ENCODE measurements at places on chromosomes 6 and 20. TPM values are rescaled to one million over a fixed set of nuclear protein-coding genes. Genes with fewer than 3 reads are reported as not detected.

Gene SAPCD1
- total RNA-seq = not detected

Gene CD93
- 533 TPM for total RNA-seq

Gene SIM1
- total RNA-seq = under 0.01 TPM

Gene CSE1L
- 121 TPM for total RNA-seq

Gene CFAP61
- total RNA-seq = not detected

Gene TRIM31
- not detected for total RNA-seq

Gene SLC17A2
- not detected for total RNA-seq

Gene NT5E
- total RNA-seq = 239 TPM

Gene MARCKS
- 150 TPM for total RNA-seq

Gene DCDC2
- total RNA-seq = 0.15 TPM

Gene GNAS-AS1
- 0.15 TPM for total RNA-seq

Gene SLC26A8
- total RNA-seq = not detected

Gene MAN1A1
- total RNA-seq = 13.3 TPM

Gene HAO1
- total RNA-seq = not detected

Gene TREML1
- not detected for total RNA-seq

Gene BCL2L1
- total RNA-seq = 62.3 TPM

Gene CD2AP
- total RNA-seq = 33.5 TPM

Gene FLRT3
- total RNA-seq = under 0.01 TPM

Gene EEF1A2
- total RNA-seq = 3.6 TPM

Gene TASP1
- total RNA-seq = 10.9 TPM

Gene ARMH2
- not detected for total RNA-seq

Gene CNR1
- total RNA-seq = not detected

Gene SPATS1
- total RNA-seq = not detected

Gene TRAPPC3L
- total RNA-seq = under 0.01 TPM

Gene BPIFA1
- total RNA-seq = not detected

Gene LGSN
- not detected for total RNA-seq

Gene PSORS1C2
- not detected for total RNA-seq

Gene HSPA1A
- 61.9 TPM for total RNA-seq

Gene SMOC2
- total RNA-seq = not detected

Gene SGK2
- total RNA-seq = not detected

Gene TEAD3
- total RNA-seq = 0.61 TPM

Gene ELOVL2
- not detected for total RNA-seq

Gene MYCT1
- 133 TPM for total RNA-seq

Gene FRS3
- total RNA-seq = 0.32 TPM

Gene CTCFL
- total RNA-seq = not detected

Gene LPA
- total RNA-seq = not detected

Gene NKAIN4
- not detected for total RNA-seq

Gene KAT14
- 13.2 TPM for total RNA-seq

Gene GCM1
- total RNA-seq = not detected

Gene ISM1
- not detected for total RNA-seq

Gene HRH3
- not detected for total RNA-seq

Gene ZNF337
- 12.7 TPM for total RNA-seq

Gene SNAP91
- not detected for total RNA-seq

Gene OTOR
- not detected for total RNA-seq

Gene PACRG
- total RNA-seq = not detected
